ENCODE measurements at places on chromosomes 7 and 10. TPM values are rescaled to one million over a fixed set of nuclear protein-coding genes. Genes with fewer than 3 reads are reported as not detected.

Gene TCAF2
- total RNA-seq = 0.87 TPM

Gene HOXA5
- 15.3 TPM for total RNA-seq

Gene ASAH2B
- total RNA-seq = 3.3 TPM

Gene NCF1
- total RNA-seq = 8.6 TPM

Gene DCLRE1A
- total RNA-seq = 2.7 TPM

Gene SUN3
- total RNA-seq = not detected

Gene ECHS1
- 188 TPM for total RNA-seq

DNA sequence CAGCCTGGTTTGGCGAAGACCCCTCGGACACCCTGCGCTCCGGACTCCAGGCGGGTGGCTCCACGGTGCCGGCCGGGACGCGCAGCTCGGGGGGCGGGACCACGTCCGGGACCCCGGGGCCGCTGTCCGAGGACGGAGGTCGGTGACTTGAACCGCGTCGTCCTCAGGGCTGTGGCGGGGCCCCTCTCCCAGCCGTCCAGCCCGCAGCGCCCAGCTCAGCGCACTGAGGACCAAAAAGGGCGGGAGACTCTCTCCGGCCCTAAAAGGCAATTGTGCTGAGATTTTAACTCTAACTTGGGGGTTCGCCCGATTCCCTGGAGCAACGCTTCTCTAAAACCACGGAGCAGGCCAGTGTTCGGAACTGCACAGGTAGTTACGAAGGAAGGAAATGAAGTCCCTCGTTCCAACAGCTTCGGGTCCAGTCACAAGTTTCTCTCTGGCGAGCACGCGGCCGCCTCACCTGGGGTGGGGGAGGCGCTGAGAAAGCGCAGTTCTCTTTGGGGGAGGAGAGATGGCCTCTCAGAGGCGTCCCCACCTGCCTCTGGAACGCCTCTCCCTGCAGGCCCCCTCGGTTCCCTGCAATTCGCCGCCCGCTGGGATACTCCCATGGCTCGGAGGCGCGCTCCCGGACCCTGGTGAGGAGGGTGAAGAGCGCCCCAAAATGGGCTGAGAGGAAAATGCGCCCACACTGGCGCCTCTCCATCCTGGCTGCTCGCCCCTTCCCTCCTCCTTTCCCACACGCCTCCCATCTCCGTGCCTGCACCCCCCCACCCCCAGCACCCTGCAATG is 352.7 kb downstream of the DNAJB6 start:
- DNase-seq = peak; percentile 83

DNA sequence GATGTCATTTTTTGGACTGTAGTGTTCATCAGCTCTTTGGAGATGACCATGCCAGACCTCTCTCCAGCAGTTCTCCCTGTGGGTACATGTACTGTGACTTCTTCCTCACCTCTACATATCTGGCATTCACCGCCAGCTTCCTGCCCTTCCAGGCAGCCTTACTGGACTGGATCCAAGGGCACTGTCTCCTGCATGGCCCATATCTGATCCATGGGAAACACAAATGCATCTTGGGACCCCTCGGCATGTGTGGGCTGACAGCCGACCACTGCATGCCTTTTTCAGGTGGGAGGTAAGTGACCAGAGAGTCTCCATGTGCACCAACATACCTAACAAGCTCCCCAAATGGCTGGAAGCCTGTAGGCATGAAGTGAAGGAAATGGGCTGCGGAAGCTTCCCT is 3.9 kb upstream of the BLVRA start:
- peak; percentile 39 for DNase-seq

GRCh38 chr10:94224656-94225055 is 138.1 kb downstream of the NOC3L start:
- no peak for DNase-seq

DNA sequence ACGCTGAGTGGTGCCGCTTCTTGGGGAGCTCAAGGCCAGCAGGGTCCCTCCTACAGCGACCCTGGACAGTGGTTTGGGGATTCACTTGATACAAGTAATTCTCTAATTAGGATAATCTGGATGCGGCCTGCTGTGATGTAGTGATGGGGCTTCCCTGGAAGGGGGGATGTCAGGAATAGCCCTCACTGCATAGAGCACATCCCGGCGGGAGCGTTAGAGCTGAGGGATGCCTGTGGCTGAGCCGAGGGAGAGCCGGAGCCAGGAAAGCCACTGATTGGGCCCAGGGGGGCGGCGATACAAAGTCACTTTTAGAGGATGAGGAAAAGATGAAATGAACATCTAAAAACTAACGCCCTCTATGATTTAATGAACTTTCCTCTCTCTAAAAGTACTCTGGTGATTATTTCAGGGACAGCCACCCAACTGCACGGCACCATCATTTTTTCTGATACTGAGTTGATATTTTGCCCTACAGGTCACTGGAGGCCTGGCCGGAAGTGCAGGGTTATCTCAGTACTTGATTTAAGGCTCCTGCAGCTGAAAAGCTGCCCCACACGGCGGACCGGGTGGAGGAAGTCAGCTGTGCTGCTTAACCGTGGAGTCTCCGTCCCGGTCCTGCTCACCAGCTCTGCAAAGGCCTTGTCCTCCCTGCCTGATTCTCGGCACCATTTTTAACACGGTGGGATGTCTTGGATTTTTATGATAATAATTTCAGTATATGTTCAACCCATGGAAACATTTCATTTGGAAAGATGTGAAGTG is 518.8 kb downstream of the DNAJB6 start:
- no peak for DNase-seq

DNA sequence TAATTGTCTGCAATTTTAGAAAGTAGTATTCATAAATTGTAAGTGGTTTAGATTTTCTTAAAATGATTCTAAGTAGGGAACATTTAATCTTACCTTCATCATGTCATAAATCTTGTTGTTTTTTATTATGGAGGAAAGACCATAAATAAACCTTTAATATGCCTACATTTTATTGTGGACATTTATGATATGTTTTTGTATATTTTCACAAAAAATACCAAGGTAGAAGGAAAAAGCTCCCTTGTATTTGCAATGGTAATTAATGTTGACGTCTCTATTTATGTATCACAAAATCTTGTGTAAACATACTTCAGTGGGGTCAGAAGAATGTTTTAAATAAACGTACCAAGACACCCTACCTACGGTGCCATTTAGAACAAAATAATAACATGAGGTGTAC is 155.7 kb upstream of the FAM171A1 start:
- no peak for DNase-seq

- no peak for DNase-seq
Measured at GRCh38 chr7:91462316-91462715, 198.1 kb downstream of the FZD1 start.

DNA sequence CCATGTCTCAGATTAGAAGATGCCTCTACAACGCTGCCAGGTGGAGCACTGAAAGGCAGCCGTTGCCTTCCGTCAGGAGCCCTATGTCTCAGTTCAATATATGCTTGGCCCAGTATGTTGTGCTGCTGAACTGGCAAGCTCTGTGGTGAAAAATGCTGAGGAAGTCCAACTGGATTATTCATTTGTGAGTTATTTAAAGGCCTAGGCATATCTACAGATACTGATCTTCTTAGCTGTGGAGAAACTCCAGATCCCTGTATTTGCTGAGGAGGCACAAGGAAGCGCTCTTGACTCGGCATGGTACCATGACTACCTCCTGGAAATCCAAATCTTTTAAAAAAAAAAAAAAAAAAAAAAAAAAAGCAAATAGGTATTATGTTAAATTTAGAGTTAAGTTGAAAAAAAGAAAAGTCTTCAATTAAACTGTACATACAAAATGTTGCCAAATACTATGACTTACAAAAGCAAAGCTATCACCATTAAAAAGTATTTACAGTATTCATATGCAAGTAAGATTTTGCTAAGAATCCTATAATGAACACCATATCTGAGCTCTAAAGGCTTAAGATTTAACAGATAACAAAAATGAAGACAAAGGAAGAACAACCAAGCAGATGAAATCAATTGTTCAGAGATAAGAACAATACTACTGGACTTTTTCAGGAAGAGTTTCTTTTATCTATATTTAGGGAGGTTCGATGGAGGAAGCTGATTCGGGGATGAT is 152.4 kb downstream of the GALNT11 start:
- no peak for DNase-seq

DNA sequence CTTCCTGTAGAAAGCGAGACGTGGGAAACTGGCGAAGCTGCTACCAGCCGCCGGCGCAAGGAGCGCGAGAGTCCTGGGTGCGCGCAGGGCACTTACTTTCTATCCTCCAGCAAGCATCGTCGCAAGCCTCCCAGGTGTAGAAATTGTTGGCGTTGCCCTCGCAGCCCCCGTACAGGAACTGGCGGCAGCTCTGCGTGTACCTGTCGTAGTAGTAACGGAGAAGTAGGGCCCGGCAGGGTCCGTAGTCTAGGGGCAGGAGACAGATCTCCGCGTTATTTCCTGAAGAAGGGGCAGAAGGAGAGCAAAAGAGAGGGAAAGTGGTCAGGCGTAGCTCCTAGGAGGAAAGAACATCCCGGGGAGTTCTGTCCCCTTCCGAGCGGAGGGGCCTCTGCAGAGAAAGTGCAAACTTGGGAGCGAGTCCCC is 501 bp downstream of the TFPI2 start:
- DNase-seq = no peak

GRCh38 chr7:1987591-1988532 is 244.9 kb downstream of the MAD1L1 start:
- no peak for DNase-seq

DNA sequence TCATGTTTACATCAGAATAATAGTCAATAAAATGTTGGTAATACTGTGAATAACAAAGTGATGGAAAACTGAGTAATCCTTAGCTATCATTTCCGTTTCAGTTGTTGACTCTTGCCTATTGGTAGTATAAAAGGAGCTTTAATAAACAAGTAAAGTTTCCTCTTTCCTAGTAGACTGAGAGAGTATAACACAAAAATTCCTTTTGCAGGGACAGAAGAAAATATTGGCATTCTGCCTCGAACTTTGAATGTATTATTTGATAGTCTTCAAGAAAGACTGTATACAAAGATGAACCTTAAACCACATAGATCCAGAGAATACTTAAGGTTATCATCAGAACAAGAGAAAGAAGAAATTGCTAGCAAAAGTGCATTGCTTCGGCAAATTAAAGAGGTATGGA is 9.4 kb downstream of the KIF20B start:
- no peak for DNase-seq

- no peak for DNase-seq
Measured at GRCh38 chr7:38179776-38180226, 1.8 kb downstream of the STARD3NL start.

- DNase-seq = no peak
Measured at GRCh38 chr7:46233585-46234329, 312.7 kb upstream of the IGFBP3 start.

- no peak for DNase-seq
Measured at GRCh38 chr10:43212043-43212721, 54.7 kb downstream of the RASGEF1A start.

GRCh38 chr7:66629222-66630062 is 761 bp downstream of the KCTD7 start:
- DNase-seq = no peak

GRCh38 chr10:120782336-120782735 is 68.8 kb upstream of the WDR11 start:
- no peak for DNase-seq

GRCh38 chr7:97845622-97846203 is 26.5 kb downstream of the ASNS start:
- DNase-seq = no peak

DNA sequence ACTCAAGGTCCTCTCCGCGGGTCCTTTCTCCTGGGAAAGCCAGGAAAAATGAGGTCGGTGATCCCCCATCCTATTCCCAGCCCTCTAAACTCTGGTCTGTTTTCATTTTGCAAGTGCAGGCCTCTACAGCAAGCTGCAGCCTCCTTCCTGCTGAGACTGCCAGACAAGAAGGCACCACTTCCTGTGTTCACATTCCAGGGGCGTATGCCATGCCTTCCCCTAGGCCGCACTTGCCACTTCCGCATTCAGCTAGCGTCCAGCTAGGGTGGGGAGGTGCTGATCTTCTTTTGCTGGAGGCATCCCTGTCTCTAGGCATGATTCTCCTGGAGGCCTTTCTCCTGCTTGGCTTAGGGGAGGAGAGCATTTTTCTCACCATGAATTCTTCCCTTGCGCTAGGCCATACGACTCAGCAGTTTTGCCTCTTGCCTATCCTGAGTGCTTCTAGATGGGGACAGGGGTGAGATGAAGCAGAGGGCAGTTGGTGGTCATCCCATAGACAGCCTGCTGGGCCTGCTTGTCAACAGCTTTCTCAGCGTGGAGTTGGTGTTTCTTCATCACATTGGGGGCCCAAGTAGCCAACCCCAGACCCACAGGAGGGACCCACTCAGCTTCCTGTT is 328.9 kb downstream of the RPS24 start:
- DNase-seq = no peak

DNA sequence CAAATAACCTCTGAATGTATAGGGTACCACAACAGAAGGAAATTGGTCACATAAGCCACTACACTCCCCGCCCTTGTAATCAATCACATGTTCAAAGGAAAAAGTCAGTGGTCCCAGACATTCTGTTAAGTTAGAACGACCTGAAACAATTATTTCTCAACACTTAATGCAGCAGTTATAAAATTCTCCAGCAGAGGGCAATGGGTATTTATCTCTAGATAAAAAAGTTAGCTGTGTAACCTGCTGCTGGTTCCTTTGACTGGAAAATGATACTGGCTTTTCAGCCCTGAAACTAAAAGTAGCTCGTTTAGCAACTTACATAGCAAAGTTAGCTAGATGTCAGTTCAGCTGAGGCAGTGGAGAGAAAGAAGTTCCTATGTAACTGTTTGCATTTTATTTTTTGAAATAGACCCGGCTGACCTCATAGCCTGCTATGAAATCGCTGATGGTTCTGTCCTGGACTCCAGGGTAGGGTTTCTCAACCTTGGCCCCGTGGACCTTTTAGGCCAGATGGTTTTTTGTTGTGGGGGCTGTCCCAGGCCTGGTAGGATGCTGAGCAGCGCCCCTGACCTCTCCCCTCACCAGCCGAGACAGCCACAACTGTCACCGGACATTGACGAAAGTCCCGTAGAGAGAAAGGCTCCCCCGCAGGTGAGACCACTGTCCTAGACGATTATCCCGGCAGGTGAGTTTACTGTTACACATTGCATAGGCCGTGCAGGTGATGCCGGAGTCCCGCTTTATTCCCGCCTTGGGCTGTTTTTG is 40.2 kb upstream of the PROSER2 start:
- no peak for DNase-seq

DNA sequence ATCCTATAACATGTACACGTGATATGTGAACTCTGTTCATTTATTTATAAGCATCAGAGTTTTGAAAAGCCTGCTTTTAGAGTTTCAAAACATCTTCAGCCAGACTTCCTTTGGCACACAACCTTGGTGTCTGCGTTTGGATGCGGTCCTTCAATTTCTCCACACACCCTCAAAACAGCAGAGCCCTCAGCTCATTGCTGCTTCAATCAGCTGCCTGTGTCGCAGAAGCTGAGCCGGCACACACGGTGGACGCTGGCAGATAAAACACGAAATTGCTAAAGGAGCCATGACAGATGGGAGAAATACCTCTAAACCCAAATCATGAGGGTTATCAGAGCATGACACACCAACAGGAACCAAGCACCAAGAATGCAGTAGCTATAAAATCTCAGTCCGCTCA is 396.4 kb upstream of the AKR1E2 start:
- DNase-seq = no peak

- DNase-seq = no peak
Measured at GRCh38 chr7:69436946-69437345, 161.3 kb upstream of the AUTS2 start.

- DNase-seq = no peak
Measured at GRCh38 chr7:1027242-1028043, 16.9 kb upstream of the GPR146 start.

All from mesenteric fat pad (tissue), 1 donor.